ENCODE measurements at places on chromosomes 3 and 15.

- H3K36me3 ChIP-seq: no peaks in the 10 kb centered on the region
- H3K27me3 ChIP-seq: no peaks in the 10 kb centered on the region
- DNase-seq: no peak
- H3K4me3 ChIP-seq: no peak overlapping the region
Measured at GRCh38 chr3:181626036-181626435, 85.7 kb upstream of the SOX2 start.

DNA sequence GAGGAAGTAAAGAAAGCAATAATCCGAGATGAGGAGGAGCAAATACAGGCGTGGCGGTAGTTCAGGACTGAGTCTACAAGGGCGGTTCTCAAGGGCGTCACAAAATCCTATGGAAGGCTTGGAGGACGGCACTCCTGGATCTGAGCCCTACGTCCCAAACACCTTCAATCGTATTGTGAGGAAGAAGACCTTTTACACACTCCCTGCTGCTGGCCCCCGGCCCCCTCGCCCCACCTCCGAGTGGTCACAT lies 747 bp downstream of the PLD1 start:
- H3K4me3 ChIP-seq: peak overlapping the region; percentile 77
- peaks cover 53% of the 10 kb centered on the region for H3K27me3 ChIP-seq
- no peak for DNase-seq
- peaks cover 16% of the 10 kb centered on the region for H3K4me1 ChIP-seq
- peak overlapping the region; percentile 52 for H3K27ac ChIP-seq

GRCh38 chr3:69143612-69144011 lies 21.2 kb upstream of the LMOD3 start:
- no peaks in the 10 kb centered on the region for H3K4me1 ChIP-seq
- DNase-seq: no peak
- no peak overlapping the region for H3K27ac ChIP-seq
- H3K4me3 ChIP-seq: no peak overlapping the region

DNA sequence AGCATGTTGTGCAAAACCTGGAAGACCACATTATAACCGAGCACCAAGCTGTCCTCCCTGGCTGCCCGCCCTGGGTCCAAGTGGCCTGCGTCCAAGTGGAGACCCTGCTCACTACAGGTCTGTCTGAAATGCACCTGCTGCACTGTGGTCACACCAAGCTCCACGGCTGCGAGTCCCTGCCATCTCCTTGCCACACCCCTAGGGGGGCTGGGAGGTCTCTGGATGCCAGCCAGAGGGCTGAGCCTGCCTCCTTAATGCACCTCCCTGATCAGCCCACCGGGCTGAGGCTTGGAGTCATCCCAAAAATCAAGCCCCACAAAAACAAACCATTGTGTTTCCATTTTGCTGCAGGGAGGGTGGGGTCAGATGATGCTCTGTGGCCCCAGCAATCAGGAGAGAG lies 187.1 kb downstream of the MEGF11 start:
- H3K27me3 ChIP-seq: peaks cover 15% of the 10 kb centered on the region
- DNase-seq: no peak
- H3K36me3 ChIP-seq: no peaks in the 10 kb centered on the region
- no peak overlapping the region for H3K27ac ChIP-seq
- no peaks in the 10 kb centered on the region for H3K4me1 ChIP-seq

DNA sequence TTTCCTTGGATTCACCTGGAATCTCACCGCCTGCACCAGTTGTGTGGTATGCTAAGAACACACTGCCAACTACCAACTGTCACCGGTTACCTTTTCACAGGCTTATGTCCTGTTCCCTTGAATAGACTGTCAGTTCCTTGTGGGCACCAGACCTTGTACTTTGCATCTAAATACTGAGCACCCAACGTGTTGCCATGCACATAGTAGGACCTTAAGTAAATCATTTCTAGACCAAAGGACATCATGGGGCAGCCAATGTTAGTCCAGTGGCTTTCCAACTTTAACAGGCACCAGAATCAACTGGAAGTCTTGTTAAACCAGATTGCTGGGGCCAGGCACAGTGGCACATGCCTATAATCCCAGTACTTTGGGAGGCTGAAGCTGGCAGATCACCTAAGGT lies 1.2 kb upstream of the RPAP1 start:
- peak overlapping the region; percentile 94 for H3K4me3 ChIP-seq
- no peak for DNase-seq
- H3K27me3 ChIP-seq: no peaks in the 10 kb centered on the region
- H3K27ac ChIP-seq: peak overlapping the region; percentile 94

DNA sequence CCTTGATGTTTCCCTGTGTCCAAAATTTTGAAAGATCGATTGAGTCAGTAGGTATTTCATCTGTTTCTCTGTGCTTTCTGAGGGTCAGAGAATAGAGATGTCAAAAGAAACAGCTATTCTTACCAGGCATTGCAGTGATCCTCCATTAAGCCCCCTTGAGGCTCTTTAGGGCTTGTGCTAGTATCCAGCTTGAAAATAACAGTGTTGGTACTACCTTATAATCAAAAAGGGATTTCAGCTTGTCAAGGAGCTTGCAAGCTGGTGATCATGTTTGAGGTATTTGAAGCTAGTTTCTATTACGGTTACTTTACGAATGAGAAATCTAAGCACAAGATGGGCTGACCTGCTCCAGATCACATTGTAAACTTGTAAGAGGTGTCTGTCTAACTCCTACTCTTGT lies 103.4 kb downstream of the EDEM1 start:
- H3K36me3 ChIP-seq: no peaks in the 10 kb centered on the region
- H3K4me3 ChIP-seq: no peak overlapping the region
- DNase-seq: no peak
- H3K4me1 ChIP-seq: no peaks in the 10 kb centered on the region

GRCh38 chr3:3053974-3054373 lies 56.2 kb downstream of the IL5RA start:
- H3K27me3 ChIP-seq: peaks cover 22% of the 10 kb centered on the region

GRCh38 chr3:178304758-178305467 lies 231.3 kb upstream of the KCNMB2 start:
- H3K36me3 ChIP-seq: peaks cover 2% of the 10 kb centered on the region
- no peak overlapping the region for H3K27ac ChIP-seq
- DNase-seq: no peak
- H3K4me1 ChIP-seq: no peaks in the 10 kb centered on the region
- no peak overlapping the region for H3K4me3 ChIP-seq
- H3K27me3 ChIP-seq: no peaks in the 10 kb centered on the region

GRCh38 chr15:47945872-47946650 lies 174.7 kb upstream of the SLC24A5 start:
- H3K4me1 ChIP-seq: no peaks in the 10 kb centered on the region
- no peaks in the 10 kb centered on the region for H3K27me3 ChIP-seq
- no peak overlapping the region for H3K27ac ChIP-seq
- no peak overlapping the region for H3K4me3 ChIP-seq
- H3K36me3 ChIP-seq: peaks cover 4% of the 10 kb centered on the region

All from central memory CD8-positive, alpha-beta T cell (primary cell).